ENCODE measurements at places on chromosomes 11 and 22. TPM values are rescaled to one million over a fixed set of nuclear protein-coding genes. Genes with fewer than 3 reads are reported as not detected.

The SCN4B gene
- not detected for total RNA-seq

The OR56A1 gene
- total RNA-seq: not detected

The IGLL1 gene
- total RNA-seq: not detected

The HPS5 gene
- 19.2 TPM for total RNA-seq

DNA sequence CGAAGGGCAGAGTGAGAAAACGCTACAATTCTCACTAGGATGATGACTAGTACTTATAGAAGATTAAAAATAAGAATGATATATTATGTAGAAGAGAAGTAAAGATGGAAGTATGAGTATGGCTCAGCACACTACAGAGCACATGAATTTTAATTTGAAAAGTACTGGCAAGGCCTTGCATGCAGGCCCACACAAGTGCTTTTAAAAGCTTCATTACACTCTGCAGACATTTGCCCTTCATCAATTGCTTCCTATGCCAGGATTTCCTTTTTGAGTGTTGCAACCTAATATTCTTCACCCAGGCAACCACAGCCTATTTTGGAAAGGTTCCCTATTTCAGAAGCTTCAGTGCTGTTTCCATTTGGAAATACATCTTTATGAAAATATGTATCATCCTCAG is 81.1 kb downstream of the LARGE2 start:
- H3K36me3 ChIP-seq: no peaks in the 10 kb centered on the region
- H3K4me1 ChIP-seq: peaks cover 12% of the 10 kb centered on the region
- DNase-seq: no peak
- H3K27me3 ChIP-seq: no peaks in the 10 kb centered on the region

DNA sequence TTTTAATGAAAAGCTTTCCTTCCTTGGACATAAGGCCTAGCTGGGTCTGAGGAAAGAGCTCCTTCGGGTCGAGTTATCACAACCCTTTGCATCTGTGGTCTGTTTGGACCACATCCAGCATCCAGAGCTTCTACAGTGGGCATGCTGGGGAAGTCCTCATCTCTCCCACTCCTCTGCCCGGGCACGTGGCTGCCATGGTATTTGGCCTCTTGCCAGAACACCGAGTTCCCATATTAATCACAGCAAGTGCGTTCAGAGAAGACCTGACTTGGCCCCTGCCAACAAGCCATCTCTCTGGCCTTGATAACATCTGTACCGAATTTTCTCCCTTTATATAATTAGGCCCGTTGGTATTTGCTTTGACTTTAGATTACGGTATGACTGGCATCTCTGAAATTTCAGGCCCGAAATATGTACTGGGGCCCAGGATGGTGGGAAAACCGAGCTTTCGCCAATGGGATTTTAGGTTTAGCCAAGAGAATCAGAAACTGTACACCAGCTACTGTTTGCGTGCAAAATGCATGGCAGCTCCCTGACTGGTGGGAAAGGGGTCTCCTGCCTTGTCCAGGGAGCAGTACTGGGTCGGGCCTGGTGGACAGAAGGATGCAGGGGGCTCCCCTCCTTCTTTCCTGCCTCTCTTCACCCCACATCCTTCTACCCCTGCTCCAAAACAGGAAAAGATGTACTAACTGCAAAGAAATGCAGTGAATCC is 90.0 kb downstream of the MICAL2 start:
- H3K36me3 ChIP-seq: peaks cover 25% of the 10 kb centered on the region
- DNase-seq: peak; percentile 32
- H3K27me3 ChIP-seq: no peaks in the 10 kb centered on the region
- peak overlapping the region; percentile 89 for H3K27ac ChIP-seq

- H3K27ac ChIP-seq: no peak overlapping the region
- DNase-seq: no peak
- H3K36me3 ChIP-seq: no peaks in the 10 kb centered on the region
- no peaks in the 10 kb centered on the region for H3K4me1 ChIP-seq
- H3K4me3 ChIP-seq: no peak overlapping the region
Measured at GRCh38 chr11:105641433-105641832, 31.6 kb downstream of the GRIA4 start.

GRCh38 chr11:100878474-100878873 is 191.4 kb downstream of the ARHGAP42 start:
- H3K27ac ChIP-seq: no peak overlapping the region
- H3K4me3 ChIP-seq: no peak overlapping the region
- no peaks in the 10 kb centered on the region for H3K4me1 ChIP-seq
- H3K36me3 ChIP-seq: no peaks in the 10 kb centered on the region
- DNase-seq: no peak

DNA sequence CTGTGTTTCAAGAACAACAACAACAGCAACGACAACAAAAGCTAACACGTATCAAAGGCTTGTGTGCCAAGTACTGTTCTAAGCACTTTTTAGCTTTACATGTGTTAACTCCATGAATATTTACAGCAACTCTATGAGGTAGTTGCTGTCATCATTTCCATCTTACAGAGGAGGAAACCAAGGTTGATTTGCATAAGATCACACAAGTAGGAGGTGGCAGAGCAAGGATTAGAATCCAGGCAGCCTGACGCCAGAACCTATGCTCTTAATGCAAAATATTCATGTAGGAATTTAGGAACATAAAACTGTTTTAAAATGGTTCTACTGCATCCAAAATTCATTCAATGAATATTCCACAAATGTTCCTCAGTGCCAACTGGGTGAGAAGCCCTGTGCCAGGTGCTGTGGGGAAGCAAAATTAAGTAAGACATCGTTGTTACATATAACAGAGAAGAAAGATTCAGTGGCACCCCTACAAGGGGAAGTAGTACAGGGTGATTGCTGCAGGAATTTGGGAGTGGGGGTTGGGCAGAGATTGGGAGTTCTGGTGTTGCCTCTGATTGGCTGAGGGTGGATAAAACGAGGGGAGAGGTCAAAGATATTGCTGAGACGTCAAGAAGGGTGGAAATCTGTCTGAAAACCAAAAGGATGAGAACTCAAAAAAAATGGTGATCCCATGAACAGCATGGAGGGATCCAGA is 86.1 kb upstream of the ARHGAP20 start:
- H3K27ac ChIP-seq: no peak overlapping the region
- DNase-seq: no peak
- H3K27me3 ChIP-seq: no peaks in the 10 kb centered on the region

- H3K27me3 ChIP-seq: no peaks in the 10 kb centered on the region
- DNase-seq: no peak
- H3K36me3 ChIP-seq: no peaks in the 10 kb centered on the region
Measured at GRCh38 chr11:17930544-17931125, 82.2 kb downstream of the SERGEF start.

- H3K27ac ChIP-seq: no peak within 1 kb of the TSS
- no peaks in the 10 kb centered on the region for H3K27me3 ChIP-seq
Measured at GRCh38 chr11:58844361-58845005, at the start of gene GLYATL2. Gene GLYATL2, minus strand, starts transcription at chr11:58844704. Its CDS starts 5,092 bp downstream, at chr11:58839612.

DNA sequence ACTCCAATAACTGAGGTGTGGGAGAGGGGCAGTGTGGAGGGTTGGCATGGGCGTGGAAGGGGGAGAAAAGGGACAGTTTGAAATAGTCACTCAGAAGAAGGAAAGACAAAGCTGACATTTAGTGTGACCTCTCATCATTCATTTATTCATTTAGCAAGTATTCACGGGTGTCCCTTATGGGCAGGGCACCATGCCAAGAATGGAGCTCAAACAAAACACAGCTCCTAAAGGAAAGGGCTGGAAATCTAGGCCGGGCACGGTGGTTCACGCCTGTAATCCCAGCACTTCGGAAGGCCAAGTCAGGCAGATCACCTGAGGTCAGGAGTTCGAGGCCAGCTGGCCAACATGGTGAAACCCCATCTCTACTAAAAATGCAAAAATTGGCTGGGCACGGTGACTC is 19.4 kb upstream of the DGKZ start:
- DNase-seq: no peak
- H3K27ac ChIP-seq: no peak overlapping the region
- peaks cover 34% of the 10 kb centered on the region for H3K27me3 ChIP-seq
- peaks cover 18% of the 10 kb centered on the region for H3K4me1 ChIP-seq

Data from K562 (cell line).